ENCODE measurements at places on chromosomes 4 and X. TPM values are rescaled to one million over a fixed set of nuclear protein-coding genes. Genes with fewer than 3 reads are reported as not detected.

GRCh38 chr4:30717208-30718020 lies 2.8 kb upstream of the PCDH7 start:
- no peak for DNase-seq
- no peak overlapping the region for H3K27ac ChIP-seq
- peak overlapping the region; percentile 68 for H3K4me3 ChIP-seq
- H3K27me3 ChIP-seq, result peaks cover 52% of the 10 kb centered on the region

The CCDC149 gene
- polyA plus RNA-seq, result not detected

- DNase-seq, result peak; percentile 30
- H3K27ac ChIP-seq, result no peak overlapping the region
- H3K27me3 ChIP-seq, result no peaks in the 10 kb centered on the region
- no peaks in the 10 kb centered on the region for H3K36me3 ChIP-seq
- H3K4me3 ChIP-seq, result no peak overlapping the region
Measured at GRCh38 chrX:110146521-110146920, 143.6 kb downstream of the TMEM164 start.

DNA sequence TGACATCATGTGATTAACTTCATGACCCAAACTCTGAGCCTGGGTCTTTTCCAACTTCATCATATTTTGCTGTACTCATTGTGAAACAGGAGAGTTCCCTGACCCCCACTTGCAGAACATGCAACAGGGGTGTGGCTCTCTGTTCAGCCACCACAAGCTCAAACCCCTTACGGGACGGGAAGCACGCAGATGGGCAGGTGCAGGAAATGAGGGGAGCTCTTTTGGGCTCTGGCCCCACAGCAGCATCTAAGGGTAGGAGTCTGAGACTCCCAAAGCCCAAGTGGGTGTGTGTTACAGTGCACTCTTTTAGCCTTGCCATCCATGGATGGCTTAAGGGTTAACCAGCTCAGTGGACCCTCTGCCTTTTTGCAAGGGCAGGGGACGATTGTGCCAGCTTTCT lies 599.5 kb upstream of the SMIM31 start:
- no peak for DNase-seq
- H3K27ac ChIP-seq, result no peak overlapping the region
- no peaks in the 10 kb centered on the region for H3K4me1 ChIP-seq
- H3K4me3 ChIP-seq, result no peak overlapping the region
- no peaks in the 10 kb centered on the region for H3K27me3 ChIP-seq

DNA sequence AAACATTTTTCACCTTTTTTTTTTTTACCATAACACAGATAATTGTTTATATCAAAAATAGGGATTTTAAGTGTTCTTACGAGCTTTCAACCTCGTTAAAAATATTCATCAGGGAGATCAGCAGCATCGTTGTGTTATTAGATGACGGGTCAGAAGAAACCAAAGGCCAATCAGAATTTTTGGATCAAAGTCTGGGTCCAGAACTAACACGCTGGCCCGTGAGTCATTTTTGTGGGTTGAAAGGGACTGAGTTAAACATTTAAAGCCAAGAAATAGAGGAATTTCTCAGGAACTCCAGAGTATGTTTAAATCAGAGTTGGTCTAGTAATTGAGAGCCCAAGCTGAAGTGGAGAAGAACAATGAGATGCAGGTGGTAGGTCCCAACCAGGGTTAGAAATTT lies 170.8 kb downstream of the TLL1 start:
- H3K4me1 ChIP-seq, result no peaks in the 10 kb centered on the region
- H3K36me3 ChIP-seq, result no peaks in the 10 kb centered on the region
- no peak overlapping the region for H3K27ac ChIP-seq
- no peak for DNase-seq
- H3K4me3 ChIP-seq, result no peak overlapping the region

The GAGE12E gene
- not detected for polyA plus RNA-seq

- peaks cover 27% of the 10 kb centered on the region for H3K4me1 ChIP-seq
- H3K4me3 ChIP-seq, result peak within 1 kb of the TSS; percentile 99
- no peaks in the 10 kb centered on the region for H3K27me3 ChIP-seq
- H3K27ac ChIP-seq, result peak within 1 kb of the TSS; percentile 98
- H3K36me3 ChIP-seq, result peaks cover 5% of the 10 kb centered on the region
- peak; percentile 86 for DNase-seq
Measured at GRCh38 chrX:135520553-135521404, at the start of gene INTS6L. Gene INTS6L (plus strand): TSS chrX:135520660. CDS start chrX:135520993, 333 bp downstream.

The NLGN3 gene
- polyA plus RNA-seq, result not detected

The TMEM47 gene
- not detected for polyA plus RNA-seq

GRCh38 chr4:151665785-151666127 lies 95.1 kb downstream of the GATB start:
- DNase-seq, result no peak
- H3K36me3 ChIP-seq, result no peaks in the 10 kb centered on the region
- H3K4me1 ChIP-seq, result no peaks in the 10 kb centered on the region
- no peak overlapping the region for H3K4me3 ChIP-seq
- H3K27ac ChIP-seq, result no peak overlapping the region
- H3K27me3 ChIP-seq, result no peaks in the 10 kb centered on the region

DNA sequence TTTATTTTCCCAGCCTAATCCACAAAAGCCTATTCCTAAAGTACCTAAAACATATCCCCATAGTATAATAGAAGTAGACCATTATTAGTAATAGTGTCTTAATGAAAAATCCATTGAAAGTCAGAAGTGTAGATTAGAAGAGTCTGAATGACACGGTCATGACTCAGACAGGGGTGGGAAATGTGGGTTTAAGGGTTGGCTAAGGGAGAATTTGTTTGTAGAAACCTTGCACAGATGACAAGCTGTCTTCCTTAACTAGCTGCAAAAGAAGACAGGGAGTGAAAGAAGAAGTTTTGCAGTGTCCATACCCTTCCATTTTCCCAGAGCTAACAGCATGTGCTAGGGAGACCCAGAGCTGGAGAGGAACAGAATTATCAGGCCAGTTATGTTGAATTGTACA lies 242.7 kb upstream of the ETNPPL start:
- H3K27ac ChIP-seq, result no peak overlapping the region
- peaks cover 7% of the 10 kb centered on the region for H3K27me3 ChIP-seq

The GYG2 gene
- not detected for polyA plus RNA-seq

The MAGEB5 gene
- not detected for polyA plus RNA-seq

DNA sequence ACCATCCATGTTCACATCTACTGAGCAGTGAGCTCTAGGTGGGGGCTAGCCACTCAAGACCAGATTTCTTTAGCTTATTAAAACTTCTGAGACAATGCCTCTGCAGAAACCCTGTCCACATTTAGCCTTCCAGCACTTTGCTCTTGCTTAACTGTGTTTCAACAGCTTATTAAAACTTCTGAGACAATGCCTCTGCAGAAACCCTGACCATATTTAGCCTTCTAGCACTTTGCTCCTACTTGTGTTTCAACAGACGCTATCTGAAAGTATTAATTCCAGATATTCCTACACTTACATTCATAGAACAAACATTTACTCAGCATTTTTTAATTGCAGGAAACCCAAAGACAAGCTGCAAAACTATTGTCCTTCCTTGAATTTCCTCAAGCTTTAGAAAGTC lies 91.9 kb downstream of the SEL1L3 start:
- H3K27me3 ChIP-seq, result no peaks in the 10 kb centered on the region
- H3K4me3 ChIP-seq, result no peak overlapping the region

The KLHL4 gene
- polyA plus RNA-seq, result not detected

DNA sequence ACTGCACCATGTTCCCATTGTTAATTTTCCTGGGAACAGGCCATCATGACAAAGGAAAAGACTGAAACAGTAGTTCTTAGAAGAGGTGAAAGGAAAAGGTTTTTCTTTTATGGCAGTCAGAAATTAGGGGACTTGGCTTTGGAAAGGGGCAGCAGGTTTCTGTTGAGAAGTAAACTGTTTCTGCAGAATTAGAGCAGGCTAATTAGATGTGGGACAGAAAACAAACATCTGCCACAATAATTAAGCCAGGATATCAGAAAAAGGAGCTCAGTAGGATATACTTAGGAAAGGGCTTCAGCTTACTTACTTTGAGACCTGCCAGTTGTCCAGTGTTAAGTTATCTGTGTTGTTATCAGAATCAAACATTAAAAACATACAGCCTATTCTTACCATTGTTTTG lies 36.7 kb upstream of the STPG2 start:
- peaks cover 9% of the 10 kb centered on the region for H3K4me1 ChIP-seq
- no peaks in the 10 kb centered on the region for H3K27me3 ChIP-seq
- DNase-seq, result no peak
- H3K36me3 ChIP-seq, result no peaks in the 10 kb centered on the region
- no peak overlapping the region for H3K27ac ChIP-seq
- no peak overlapping the region for H3K4me3 ChIP-seq

The NLRP2B gene
- not detected for polyA plus RNA-seq

DNA sequence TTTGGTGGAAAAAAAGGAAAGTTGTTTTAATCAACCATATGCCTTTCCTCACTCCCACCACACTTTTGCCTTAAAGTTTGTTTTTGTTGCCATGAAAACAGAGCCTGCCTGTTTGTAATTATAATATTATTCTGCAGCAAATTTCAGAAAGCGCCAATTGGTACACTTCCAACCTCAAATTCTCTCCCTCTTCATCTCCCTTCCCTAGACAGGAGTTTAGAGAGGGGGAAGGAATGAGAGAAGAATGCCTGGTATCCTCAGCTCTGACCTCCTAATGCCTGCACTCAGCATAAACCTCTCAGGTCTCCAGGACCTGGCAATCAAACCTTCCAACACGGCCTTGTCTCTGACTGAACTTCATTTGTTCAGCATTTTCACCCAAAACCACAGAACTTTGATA lies 138.4 kb upstream of the HCCS start:
- no peak overlapping the region for H3K4me3 ChIP-seq
- H3K36me3 ChIP-seq, result no peaks in the 10 kb centered on the region
- H3K4me1 ChIP-seq, result no peaks in the 10 kb centered on the region
- DNase-seq, result no peak

The GABRE gene
- polyA plus RNA-seq, result not detected

DNA sequence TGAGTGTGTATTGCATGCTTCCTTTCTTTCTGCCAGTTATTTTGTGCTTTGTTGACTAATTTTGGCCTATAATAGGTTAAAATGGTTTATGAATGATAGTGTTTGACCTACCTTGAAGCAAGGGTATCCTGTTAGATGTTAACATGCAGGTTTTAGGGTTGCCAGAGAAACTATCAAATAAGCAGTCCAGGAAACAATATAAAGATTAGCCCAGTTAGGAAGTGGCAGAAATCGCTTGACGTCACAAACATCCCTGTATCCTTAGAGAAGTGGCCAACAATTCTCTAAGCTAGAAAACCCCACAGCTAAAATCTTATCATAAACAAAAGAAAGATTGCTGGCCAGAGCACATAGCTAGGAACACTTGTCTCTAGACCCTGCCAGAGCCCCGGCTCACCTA lies 3.8 kb downstream of the NAP1L5 start:
- peaks cover 8% of the 10 kb centered on the region for H3K36me3 ChIP-seq
- H3K27me3 ChIP-seq, result no peaks in the 10 kb centered on the region
- H3K27ac ChIP-seq, result no peak overlapping the region
- H3K4me3 ChIP-seq, result no peak overlapping the region
- H3K4me1 ChIP-seq, result peaks cover 13% of the 10 kb centered on the region

GRCh38 chr4:174404677-174405076 lies 117.6 kb downstream of the HPGD start:
- H3K27ac ChIP-seq, result no peak overlapping the region
- H3K36me3 ChIP-seq, result no peaks in the 10 kb centered on the region
- DNase-seq, result no peak
- no peaks in the 10 kb centered on the region for H3K4me1 ChIP-seq
- no peak overlapping the region for H3K4me3 ChIP-seq
- no peaks in the 10 kb centered on the region for H3K27me3 ChIP-seq

GRCh38 chrX:29890646-29891200 lies 324.6 kb upstream of the MAGEB2 start:
- no peaks in the 10 kb centered on the region for H3K4me1 ChIP-seq
- H3K36me3 ChIP-seq, result no peaks in the 10 kb centered on the region
- no peak overlapping the region for H3K27ac ChIP-seq
- DNase-seq, result no peak
- no peak overlapping the region for H3K4me3 ChIP-seq

GRCh38 chr4:96263291-96263690 lies 423.4 kb downstream of the PDHA2 start:
- no peak for DNase-seq
- H3K27ac ChIP-seq, result no peak overlapping the region
- no peak overlapping the region for H3K4me3 ChIP-seq
- H3K4me1 ChIP-seq, result no peaks in the 10 kb centered on the region
- no peaks in the 10 kb centered on the region for H3K36me3 ChIP-seq

DNA sequence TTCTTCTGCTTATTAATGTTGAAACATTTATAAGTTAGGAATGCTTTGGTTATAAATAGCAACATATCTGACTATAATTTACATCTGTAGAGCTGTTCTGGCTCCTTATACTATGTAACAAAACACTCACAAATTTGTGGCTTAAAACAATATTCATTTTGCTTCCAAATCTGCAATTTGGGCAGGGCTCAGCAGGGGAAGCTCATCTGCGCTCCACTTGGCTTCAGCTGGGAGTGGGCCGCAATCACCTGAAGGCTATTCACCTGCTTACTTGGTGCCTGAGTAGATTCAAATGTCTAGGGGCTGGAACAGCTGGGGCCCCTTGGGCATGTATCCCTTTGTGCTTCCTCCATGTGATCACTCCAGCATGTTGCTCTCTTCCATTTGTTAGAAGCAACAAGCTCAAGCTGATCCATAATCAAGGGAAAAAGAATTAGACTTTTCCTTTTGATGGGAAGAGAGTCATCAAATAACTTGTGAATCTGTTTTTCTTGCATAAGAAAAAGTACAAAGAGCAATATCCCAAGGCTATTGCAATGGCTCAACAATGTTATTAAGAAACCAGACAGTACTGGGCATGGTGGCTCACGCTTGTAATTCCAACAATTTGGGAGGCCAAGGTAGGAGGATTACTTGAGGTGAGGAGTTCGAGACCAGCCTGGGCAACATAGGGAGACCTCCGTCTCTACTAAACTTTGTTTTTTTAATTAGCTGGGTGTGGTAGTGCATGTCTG lies 34.8 kb upstream of the CBR4 start:
- DNase-seq, result no peak
- H3K4me3 ChIP-seq, result no peak overlapping the region
- no peaks in the 10 kb centered on the region for H3K36me3 ChIP-seq

- peaks cover 15% of the 10 kb centered on the region for H3K4me1 ChIP-seq
- H3K27ac ChIP-seq, result no peak overlapping the region
- no peak for DNase-seq
Measured at GRCh38 chr4:10590896-10591295, 93.7 kb downstream of the CLNK start.

The ADH7 gene
- not detected for polyA plus RNA-seq

DNA sequence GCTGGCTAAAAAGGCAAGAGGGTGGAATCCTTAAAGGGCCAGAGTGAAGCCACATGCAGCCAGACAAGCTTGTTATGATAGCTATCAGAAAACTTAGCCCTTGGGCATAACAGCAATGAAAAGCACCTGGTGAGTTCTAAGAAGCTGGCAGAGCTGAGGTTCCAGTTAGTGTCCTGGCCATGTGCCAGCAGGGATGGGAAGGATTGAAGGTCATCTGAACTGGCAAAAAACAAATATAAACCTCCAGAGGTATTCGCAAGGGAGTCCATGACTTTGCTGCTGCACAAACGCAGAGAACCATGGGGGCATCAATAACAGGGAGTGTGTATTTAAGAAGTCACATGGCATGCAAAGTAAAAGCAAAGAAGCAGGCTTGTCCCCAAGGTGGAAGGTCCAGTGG lies 208.9 kb downstream of the FAM47A start:
- H3K36me3 ChIP-seq, result no peaks in the 10 kb centered on the region
- H3K4me1 ChIP-seq, result no peaks in the 10 kb centered on the region
- H3K27ac ChIP-seq, result no peak overlapping the region

The VCX gene
- not detected for polyA plus RNA-seq
